ENCODE measurements at places on chromosomes 16 and 17.

DNA sequence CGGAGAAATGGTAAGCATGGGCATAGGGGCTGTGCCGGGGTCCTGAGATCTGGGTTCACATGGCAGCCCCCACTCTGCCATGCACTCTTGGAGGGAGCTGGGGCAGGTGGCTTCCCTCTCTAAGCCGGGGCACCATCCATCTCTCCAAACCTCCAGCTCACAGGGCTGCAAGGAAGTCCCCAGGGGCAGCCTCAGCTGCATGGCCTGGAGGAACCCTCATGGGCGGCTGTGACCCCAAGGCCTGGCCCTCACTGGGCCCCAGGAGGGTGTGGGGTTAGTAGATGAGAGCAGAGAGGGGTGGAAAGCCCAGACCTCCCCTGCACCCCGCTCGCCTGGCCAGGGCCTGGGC, 2.6 kb downstream of the CTRB2 start:
- no peak for DNase-seq

DNA sequence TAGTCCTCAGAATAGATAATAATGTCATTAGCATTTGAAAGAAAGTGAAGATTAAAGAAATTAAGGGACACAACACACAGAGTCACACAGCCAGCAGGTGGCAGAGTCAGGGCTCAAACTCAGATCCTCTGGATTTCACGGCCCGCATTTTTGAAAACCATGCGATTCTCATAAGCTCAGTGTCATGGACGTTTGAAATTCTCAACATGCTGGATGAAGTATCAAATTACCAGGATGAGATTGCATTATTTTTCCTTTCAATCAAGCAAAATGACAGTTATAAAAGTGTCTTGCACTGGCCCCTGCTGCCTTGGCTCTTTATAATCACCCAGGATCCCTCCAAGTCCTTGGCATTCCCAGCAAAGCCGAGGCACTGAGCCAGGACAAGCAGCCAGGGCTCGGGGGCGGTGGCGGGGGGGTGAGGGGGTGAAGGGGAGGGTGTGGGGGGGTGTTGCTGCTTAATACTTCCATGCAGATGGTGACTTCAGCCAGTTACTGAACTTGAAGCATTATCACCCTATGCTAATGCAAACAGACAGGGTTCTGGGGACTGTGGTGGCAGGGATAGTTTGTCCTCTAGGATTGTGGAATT, 6.6 kb upstream of the BMERB1 start:
- DNase-seq, result peak; percentile 12

DNA sequence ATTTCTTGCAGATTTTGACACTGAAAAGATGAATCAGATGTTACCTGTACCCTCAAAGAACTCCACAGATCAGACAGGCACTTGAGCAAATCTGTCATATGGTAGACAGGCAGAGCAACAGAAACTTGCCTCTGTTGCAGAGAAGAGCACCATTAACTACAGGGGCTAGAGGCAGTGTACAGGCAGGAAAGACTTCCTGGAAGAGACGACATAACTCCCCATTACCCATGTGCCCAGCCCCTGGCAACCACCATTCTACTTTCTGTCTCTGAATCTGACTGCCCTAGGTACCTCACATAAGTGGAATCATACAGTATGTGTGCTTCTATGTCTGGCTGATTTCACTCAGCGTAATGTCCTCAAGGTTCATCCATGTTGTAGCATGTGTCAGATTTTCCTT, 15.5 kb downstream of the GFOD2 start:
- peak; percentile 4 for DNase-seq

DNA sequence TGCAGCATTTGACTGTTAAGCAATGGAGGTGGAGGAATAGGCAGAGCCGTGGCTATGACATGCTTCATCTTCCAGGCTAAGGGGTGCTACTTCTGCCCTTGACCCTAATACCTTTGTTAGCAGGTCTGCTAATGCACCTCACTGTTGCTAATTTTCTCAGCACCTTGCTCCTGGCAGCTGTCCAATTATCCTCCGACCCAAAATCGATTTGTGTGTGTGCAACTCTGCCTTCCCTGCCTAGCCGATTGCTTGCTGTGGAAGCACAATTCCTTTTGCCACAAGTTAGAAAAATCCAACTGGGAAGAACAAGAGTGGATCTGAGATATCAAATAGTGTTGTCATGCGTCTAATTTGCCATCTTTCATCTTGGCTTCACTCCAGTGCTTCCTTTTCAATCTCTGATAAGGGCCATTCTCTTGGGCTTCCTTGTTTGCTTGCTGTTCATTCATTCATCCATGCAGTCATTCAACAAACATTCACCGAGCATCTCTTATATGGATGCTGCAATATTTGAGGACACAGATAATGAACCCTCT, 422.8 kb downstream of the RBFOX1 start:
- DNase-seq, result no peak

GRCh38 chr16:74079232-74079586, 217.4 kb upstream of the PSMD7 start:
- no peak for DNase-seq
